ENCODE measurements at places on chromosomes 2 and 18.

DNA sequence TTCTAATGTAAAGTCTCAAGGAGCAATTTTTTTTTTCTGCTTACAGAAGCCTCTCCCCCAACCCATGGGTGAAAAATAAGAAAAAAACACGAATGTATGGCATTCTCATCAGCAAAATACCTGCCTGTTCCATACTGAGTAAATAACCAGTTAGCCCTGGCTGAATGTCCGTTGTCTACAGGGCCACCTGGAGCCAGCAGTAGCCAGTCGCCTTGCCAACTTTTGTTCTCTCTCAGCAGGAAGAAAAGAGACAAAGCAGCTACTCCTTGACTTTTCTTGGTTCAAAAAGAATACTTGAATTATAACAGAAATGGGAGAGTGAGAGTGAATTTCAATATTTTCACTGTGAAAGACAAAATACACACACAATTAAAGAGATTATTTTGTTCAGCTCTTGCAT lies 532.9 kb upstream of the CRIM1 start:
- no peak for DNase-seq

GRCh38 chr2:27703638-27704341 lies 40.1 kb downstream of the SLC4A1AP start:
- DNase-seq = peak; percentile 83

DNA sequence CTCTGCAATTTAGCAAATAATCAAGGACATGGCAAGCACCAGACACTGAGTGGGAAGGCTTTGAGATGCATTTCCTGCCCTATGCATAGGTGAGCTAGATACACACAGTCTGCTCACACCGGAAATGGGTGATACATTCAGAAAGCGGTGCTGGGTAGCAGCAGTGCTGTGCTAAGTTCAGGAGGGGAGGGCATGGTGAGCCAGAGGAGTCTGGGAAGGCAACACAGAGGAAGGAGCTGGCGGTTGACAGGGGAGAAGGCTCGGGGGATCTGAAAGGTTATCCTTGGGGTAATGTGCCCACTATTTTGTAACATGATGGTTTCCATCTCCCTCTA lies 57.4 kb upstream of the EPAS1 start:
- no peak for DNase-seq

GRCh38 chr2:113178891-113179290 lies 5.1 kb downstream of the PSD4 start:
- DNase-seq = no peak

DNA sequence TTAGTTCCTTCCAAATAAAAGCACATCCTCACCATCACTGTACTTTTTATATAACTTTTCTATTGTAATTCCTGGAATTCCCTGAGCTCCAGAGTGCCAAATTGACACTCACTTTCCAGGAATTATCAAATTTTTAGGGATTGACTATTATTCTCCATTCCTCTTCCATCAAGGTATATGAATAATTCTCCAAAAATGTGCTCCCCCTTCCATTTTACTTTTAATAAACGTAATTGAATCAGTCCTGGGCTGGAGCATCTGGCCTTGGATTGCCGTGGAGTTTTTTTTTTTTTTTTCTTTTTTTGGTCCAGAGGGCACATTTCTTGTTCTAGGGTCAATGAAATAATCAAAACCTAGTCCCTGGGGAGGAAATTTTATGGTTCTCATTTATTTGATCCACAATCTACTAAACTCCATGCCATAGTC lies 304.3 kb downstream of the CDCA7 start:
- no peak for DNase-seq

- DNase-seq = no peak
Measured at GRCh38 chr18:31213641-31214040, 51.0 kb upstream of the DSC1 start.

DNA sequence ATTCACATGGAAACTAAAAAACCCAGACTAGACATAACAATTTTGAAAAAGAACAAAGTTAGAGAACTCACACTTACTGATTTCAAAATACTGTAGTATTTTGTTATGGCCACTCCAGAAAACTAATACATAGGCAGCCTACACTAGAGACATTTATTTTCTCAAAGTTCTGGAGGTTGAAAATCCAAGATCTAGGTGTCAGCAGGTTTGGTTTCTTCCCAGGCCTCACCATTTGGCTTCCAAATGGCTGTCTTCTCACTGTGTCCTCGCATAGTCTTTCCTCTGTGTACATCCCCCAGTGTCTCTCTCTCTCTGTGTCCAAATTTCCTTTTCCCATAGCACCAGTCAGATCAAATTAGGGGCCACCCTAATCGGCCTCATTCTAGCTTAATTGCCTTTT lies 95.0 kb downstream of the NR4A2 start:
- no peak for DNase-seq

DNA sequence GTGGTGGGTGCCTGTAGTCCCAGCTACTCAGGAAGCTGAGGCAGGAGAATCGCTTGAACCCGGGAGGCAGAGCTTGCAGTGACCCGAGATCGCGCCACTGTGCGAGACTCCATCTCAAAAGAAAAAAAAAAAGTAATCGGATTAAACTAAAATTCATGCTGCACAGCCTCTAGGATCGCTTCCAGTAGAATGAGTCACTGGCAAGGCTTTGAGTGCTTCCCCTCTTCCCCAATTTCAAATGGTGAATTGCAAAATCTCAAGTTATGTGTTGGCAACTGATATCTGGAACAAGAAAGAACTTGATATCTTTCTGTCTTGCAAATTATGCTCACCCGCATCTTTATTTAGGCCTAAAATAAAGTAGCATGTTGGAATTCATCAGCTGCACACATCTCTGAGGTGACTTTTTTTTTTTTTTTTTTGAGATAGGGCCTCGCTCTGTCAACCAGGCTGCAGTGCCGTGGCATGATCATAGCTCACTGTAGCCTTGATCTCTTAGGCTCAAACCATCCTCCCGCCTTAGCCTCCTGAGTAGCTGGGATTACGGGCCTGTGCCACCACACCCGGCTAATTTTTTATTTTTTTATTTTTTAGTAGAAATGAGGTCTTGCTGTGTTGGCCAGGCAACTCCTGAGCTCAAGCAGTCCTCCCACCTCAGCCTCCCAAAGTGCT lies 12.7 kb downstream of the TTC39C start:
- peak; percentile 92 for DNase-seq

All from fibroblast of the conjunctiva (primary cell).